ENCODE measurements at places on chromosomes 6 and 20.

DNA sequence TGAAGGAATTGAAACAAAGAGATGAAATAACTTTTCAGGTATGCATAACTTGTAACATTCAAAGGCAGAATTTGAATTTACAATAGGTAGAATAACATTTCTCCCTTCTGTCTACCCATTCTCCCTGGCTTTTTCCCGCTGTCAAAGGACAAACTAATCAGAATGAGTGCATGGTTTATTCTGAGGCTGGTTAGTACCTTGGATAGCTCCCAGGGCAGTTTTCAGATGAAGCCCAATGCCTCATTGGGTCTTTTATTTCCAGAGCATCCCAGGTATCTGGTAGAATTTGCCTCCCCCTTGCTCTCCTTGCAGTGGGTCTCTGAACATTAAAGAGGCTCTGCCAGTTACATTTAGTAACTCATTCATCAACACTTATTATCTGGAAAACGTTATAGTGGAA is 665.5 kb downstream of the BCKDHB start:
- DNase-seq: no peak

DNA sequence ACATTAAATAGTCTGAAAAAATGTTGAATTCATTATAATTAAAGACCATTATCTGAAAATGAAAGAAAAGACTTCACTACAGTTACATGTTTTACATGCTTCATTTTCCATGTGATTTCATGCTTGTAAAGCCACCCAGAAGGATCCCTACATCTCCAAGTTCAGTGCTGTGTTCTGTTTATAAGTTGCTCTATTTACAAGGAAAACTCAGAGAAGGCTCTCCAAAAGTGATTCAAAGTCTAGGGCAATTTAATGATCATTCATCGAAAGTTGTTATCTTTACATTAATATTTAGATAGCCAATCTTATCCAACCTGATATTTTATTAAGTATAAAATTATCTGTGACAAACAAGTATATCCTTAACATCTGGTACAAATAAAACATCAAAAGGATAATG is 494.9 kb upstream of the RNF217 start:
- DNase-seq: no peak

- no peak for DNase-seq
Observed at GRCh38 chr6:69102416-69102815, 467.3 kb downstream of the ADGRB3 start.

- DNase-seq: no peak
Observed at GRCh38 chr20:59071216-59071615, 28.6 kb upstream of the PRELID3B start.

All from effector CD8-positive, alpha-beta T cell (primary cell).